M059J (cell line): ENCODE measurements at places on chromosomes 11 and 22. TPM values are rescaled to one million over a fixed set of nuclear protein-coding genes. Genes with fewer than 3 reads are reported as not detected.

AHNAK gene
- total RNA-seq: 51.3 and 141 TPM in 2 replicates

RTN4RL2 gene
- 0.34 and 0.96 TPM in 2 replicates for total RNA-seq

SH3BP1 gene
- 0.86 and 1.5 TPM in 2 replicates for total RNA-seq

DUSP8 gene
- total RNA-seq: 1.2 and 3.5 TPM in 2 replicates

TSPAN32 gene
- total RNA-seq: 0.07 TPM in 1 of 2 replicates, not detected in the other

CD248 gene
- not detected in 2 replicates for total RNA-seq

CASP5 gene
- not detected in 2 replicates for total RNA-seq

NAALADL1 gene
- total RNA-seq: 0.34 TPM in 1 of 2 replicates, not detected in the other

MFNG gene
- 0.07 TPM in 1 of 2 replicates, not detected in the other for total RNA-seq

DNA sequence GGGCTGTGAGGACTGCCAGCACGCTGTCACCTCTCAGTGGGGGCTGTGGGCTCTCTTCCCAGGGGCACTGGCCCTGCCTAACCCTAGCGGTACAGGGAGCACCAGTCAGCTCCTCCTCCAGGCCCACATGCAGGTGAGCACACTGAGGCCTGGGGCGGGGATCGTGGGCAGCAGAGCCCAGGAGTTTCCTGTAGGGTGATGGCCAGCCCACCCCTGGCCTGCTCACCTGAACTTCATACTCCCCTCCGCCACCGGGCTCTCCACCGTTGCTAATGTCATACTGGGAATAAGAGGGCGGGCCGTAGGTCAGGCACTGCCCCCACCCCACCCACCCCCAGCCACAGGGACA lies 10.0 kb upstream of the TREH start:
- DNase-seq: no peak

- DNase-seq: no peak
Measured at GRCh38 chr11:128576555-128576954, 10.8 kb downstream of the ETS1 start.

GRCh38 chr11:119085437-119085847 lies 761 bp downstream of the HMBS start:
- no peak for DNase-seq

- no peak for DNase-seq
Measured at GRCh38 chr22:39952347-39952746, 7.8 kb upstream of the TMA7B start.

DNA sequence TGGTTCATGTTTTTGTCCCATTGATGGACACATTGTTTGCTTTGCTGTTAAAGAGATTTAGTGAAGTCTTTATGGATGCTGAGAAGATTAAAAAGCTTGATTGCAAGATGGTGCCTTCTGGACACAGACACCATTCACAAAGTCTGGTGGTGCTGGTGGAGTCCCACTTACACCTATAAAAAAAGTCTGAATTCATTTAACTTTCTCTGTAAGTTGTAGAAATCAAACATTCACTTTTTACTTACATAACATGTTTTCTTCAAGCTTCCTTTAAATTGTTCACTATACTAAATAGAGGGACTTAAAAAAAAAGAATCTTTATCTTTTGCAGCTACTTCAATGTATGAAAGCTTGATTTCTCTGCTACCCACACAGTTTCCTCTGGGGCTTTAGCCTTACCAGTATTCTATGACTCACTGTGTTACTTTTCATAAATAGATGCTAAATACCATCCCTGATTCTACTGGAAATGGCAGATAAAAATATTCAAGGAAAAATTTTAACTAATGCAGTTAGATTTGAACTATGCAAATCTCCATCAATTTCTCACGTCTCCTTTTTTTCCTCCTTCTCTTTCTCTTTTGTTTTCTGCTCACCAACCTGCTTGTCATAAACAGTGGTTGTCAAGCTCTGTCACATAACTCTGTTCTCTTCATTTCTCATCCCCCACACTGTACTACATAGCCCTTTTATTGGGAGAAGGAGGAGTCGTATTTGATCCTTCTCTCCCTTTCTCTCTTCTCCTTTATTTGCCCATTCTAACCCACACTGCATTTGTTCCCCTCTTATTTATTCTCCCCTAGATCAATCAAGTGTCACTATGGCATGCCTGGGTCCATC lies 89.7 kb downstream of the FAM76B start:
- no peak for DNase-seq

GRCh38 chr11:108224911-108225786 lies 2.3 kb downstream of the ATM start:
- no peak for DNase-seq

DNA sequence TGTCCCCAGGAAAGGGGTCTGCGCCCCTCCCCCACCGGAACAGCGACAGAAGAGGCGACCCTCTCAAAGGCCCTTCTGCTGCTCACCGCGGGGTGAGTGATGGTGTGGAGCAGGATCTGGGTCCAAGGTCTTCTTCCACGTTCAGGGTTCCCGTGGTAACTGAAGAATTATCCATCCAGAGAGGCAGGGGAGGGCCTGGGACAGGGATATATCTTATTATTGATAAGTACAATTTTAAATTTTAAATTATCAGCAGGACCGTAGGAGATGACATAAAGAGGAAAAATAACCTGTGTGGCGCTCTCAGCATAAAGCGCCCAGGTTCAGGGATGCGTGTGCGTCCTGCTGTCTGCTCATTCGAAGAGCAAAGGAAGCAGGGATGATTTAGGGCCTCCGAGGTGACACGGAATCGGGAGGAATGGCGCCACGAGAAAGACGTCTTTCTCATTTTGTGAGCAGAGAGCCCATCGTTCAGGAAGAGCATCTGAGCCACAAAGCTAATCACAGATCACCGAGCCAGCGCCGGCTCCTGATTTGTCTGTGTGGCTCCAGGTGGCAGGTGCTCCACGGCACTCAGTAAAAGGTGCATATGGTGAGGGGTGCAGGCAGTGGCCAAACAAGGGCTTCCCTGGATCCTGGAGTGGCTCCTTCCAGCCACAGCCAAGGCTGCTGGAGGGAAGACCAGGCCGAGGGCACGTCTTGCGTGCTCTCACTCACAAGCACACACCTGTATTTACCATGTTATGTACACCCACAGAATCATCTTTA lies 19.3 kb downstream of the KRTAP5-5 start:
- no peak for DNase-seq

- DNase-seq: peak; percentile 81
Measured at GRCh38 chr11:114678125-114679036, at the start of gene NXPE2. Gene NXPE2, plus strand, starts transcription at chr11:114678527. Its CDS starts 49 bp downstream, at chr11:114678576.

DNA sequence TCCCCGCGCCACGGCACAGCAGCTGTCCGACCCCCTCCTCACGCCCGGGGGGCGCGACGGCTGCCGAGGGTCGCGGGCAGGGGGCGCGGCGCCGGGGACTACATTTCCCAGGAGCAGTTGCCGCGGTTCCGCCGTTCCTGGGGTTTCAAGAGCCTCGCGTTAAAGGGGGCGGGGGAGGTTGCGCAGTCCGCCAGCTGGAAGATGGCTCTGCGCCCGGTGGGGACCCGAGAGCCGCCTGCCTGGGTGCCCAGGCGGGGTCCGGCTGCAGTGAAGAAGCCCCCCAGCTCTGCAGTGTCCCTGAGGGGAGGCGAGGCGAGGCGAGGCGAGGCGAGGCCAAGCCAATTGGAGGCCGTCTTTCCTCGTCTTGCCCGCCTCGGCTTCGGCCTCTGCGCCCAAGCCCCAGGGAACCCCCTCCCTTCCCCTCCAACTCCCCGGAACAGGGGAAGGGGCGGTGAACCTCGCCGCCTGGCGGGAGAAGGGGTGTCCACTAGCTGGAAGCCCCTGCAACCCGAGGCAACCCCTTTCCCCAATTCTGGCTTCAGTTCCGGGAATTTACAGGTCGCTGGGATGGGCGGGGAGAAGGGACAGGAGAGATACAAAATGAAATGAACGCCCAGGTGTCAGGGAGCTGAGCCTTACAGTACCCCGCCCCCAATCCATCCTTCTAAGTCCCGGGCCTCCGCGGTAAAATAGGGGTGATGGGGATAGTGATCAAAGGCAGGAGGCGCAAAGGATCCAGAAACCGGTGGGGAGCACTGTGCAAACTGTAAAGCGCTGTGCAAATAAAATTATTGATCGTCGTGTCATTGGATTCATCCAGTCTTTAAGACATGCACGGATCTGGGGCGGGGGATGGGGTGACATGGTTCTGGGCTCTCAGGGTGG lies 5.2 kb upstream of the GCAT start:
- no peak for DNase-seq

DNA sequence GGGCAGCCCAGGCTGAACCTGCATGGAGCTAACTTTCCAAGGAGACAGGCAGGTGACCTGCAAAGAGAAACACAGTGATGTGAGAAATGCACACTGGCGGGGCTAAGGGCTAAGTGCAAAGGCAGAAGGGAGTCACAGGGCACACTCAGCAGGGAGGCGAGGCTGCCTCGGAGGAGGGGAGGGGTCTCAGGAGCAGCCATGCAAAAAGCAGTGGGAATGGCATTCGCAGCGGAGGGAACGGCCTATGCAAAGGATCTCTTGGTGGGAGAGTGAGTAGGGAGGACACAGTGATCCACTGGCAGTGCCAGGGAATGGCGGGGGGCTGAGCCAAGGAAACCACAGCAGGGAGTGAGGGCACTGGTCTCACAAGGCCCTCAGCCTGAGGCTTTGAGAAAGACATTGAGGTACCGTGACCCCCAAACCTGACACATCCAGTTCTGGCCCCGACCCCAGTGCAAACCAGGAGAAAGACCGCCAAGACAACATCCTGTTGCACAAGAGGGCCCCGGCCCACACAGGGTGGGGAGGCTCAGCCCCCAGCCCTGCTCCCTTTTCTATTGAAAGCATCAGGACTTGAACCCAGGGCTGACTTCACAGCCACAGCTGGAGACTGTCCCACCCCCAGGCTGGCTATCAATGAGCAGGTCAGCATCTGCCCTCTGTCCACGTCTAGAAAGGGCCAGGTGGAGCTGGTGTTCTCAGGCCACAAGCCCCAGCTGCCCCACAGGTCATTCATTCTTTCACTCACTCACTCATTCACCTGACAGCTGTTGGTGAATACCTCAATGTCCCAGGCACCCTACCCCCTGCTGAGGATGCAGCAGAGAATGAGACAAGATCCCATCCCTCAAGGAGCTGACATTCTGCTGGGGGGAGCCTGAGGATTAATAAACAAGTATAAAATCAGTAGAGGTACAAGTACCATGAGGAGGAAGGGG lies 50.7 kb downstream of the IGLL1 start:
- DNase-seq: no peak

- DNase-seq: no peak
Measured at GRCh38 chr22:29205594-29206371, at the start of gene EMID1. Gene EMID1, plus strand, starts transcription at chr22:29205896. Its CDS starts 143 bp downstream, at chr22:29206039.

GRCh38 chr11:86034710-86035109 lies 34.2 kb downstream of the PICALM start:
- no peak for DNase-seq

DNA sequence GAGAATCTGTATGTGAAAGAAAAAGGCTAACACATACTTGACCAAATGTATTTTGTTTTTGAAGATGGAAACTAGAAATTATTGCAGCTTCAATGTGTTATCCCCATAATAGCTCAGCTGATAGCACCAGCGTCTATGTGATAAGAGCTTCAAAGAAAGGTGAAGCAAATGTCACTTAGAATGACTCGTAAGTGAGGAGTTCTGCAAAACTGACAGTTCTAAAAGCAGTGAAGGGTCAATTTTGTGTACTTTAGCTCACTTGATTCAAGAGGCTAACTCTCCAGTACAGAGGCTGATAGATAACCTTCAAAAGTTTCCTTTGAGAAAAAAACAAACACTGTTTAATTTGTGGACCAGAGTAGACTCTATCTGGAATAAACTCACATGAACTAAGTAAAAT lies 87.2 kb upstream of the CARD18 start:
- DNase-seq: no peak

DNA sequence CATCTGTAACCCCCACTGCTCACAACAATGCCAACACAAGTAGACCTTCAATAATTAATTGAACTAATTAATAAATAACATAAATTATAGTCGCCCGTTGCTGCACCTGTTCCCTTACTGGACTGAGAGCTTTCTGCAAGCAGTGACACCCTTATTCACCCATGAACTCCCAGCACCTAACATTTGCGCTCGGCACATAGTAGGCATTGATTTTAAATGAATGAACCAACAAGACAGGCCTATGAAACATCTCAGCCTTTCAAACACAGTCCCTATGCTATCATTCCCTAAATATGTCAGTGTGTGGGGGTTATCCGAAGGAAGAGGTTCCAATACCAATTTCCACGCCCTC lies 1.1 kb downstream of the THAP12 start:
- DNase-seq: no peak

- no peak for DNase-seq
Measured at GRCh38 chr22:47042861-47043496, 280.5 kb downstream of the TBC1D22A start.

GRCh38 chr22:46726066-46726985 lies 11.7 kb downstream of the CERK start:
- DNase-seq: no peak

DNA sequence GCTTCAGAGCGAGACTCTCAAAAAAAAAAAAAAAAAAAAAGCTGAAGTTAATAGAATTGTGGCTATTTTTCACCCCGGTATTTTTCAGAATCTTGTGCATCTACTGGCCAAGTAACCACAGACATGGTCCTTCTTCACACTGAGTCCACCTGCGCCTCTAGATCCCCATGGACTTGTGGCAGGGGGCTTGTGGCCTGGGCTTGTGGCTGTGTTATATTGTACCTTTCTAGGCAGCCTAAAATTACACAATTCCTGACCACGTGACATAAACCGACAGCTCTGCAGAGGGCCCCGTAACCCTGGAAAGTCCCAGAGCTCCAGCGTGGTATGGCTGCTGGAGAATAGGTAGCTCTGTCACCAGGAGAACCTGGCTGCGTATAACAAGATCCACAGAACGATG lies 10.9 kb upstream of the NAALADL1 start:
- no peak for DNase-seq

DNA sequence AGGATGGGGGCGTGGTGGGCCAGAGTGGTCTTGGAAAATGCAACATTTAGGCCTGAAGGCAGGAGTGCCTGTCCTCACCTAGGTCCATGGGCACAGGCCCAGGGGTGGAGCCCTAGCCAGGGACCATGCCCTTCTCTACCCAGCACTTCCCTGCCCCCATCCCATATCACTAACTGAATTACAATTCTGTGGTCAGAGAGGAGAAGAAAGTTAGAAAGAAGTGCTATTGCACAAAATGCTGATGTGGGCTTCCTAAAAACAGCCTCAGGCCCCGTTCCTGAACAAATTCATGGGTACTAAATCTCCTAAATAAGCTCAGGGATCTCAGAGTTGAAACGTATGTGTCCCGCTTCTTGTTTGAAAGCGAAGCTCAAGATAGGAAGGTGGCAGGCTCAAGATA lies 3.5 kb upstream of the ASRGL1 start:
- DNase-seq: no peak

GRCh38 chr11:58742981-58743880 lies 11.5 kb upstream of the GLYAT start:
- DNase-seq: no peak
